ENCODE measurements at places on chromosomes 2 and 18. TPM values are rescaled to one million over a fixed set of nuclear protein-coding genes. Genes with fewer than 3 reads are reported as not detected.

SOX11 gene
- not detected for total RNA-seq

LYG1 gene
- total RNA-seq: not detected

NMUR1 gene
- 0.14 TPM for total RNA-seq

SERPINB12 gene
- total RNA-seq: not detected

ARHGAP28 gene
- 33.8 TPM for total RNA-seq

RPS27A gene
- 319 TPM for total RNA-seq

CD207 gene
- not detected for total RNA-seq

LRRFIP1 gene
- total RNA-seq: 126 TPM

ANKRD30BL gene
- not detected for total RNA-seq

- DNase-seq: no peak
These were observed 78.6 kb downstream of the SATB2 start for GRCh38 chr2:199378948-199379650.

DNA sequence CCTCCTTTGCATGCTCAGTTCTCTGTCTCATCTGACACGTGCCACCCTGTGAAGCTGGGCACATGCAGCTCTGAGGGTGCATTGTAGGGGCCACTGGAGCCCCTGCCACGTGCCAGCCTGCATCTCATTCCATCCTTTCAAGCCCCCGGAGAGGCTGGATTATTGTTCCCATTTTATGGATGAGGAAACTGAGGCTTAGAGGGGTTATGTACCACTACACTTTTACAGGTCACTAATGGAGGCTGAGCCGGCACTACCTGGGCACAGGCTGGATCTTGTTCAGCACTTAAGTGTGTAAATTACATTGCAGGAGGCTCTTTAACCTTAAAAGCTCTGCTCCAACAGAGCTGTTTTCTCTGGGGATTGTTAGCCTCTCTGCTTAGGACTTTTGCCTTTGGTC lies 47.5 kb downstream of the KCNIP3 start:
- DNase-seq: no peak

DNA sequence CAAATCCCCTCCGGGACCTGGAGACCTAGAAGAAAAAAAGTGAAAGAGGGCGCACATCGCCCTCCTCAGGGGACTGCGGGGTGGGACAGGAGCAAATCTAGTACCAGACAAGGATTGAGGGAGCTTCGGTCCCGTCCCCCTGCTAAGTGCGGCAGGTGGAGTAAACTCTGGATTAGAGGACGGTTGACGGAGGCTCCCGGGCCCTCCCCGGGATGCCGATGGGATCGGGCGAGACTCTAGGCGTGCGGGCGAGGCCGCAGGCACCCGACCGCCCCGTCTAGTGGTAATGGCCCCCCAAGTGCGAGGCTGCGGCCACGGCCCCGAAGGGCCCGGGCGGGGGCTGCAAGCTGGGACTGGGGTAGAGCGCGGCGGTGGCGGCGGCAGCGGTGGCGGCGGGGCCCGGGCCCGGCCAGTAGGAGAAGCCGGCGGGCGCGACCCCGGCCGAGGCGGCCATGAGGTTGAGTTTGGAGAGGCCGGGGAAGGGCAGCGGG lies 3.5 kb downstream of the FEV start:
- no peak for DNase-seq

GRCh38 chr2:173407176-173407575 lies 52.5 kb downstream of the CDCA7 start:
- no peak for DNase-seq

GRCh38 chr2:218296847-218297246 lies 4.5 kb upstream of the TMBIM1 start:
- DNase-seq: no peak

- DNase-seq: no peak
These were observed 85.6 kb downstream of the EHD3 start for GRCh38 chr2:31319406-31320175.

DNA sequence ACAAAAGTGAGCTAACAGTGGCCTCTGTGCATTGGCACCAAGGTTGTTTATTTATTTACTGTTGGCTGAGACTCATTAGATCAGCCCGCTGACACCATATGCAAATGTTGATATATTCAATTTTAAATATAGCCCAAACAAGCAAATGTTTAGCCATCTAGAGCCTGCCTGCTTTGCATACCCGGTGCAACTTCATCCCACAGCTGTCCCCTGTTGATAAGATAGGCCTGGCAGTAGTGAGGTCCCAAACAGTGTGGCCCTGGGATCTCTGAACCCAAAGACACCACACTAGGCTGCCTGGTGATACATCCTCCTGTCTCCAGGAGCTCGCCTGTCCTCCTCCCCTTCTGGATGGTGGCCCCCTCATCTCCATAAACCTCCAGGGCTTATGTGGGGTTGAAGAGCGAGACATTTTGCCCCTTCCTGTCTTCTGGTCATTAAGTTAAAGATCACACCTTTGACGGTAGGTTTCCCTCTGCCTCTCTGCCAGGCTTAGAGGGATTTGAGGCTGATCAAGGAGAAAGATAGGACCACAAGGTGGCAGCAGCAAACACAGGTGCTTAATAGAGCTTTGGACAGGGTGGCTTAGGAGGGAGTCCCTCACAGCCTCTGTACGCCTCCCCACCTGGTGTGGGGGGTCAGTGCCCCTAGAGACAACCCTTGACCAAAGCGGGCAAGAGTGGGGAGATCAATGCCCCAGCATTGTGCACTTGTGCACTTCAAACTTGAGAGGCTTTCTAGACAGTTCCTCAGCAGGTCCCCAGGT lies 23.7 kb upstream of the MYO5B start:
- DNase-seq: peak; percentile 49

- no peak for DNase-seq
These were observed 277.3 kb downstream of the PTPRM start for GRCh38 chr18:7844418-7844817.

- peak; percentile 45 for DNase-seq
These were observed 308.3 kb upstream of the HS6ST1 start for GRCh38 chr2:128626760-128627511.

- DNase-seq: no peak
These were observed 154.9 kb downstream of the DTNA start for GRCh38 chr18:34864836-34865497.

DNA sequence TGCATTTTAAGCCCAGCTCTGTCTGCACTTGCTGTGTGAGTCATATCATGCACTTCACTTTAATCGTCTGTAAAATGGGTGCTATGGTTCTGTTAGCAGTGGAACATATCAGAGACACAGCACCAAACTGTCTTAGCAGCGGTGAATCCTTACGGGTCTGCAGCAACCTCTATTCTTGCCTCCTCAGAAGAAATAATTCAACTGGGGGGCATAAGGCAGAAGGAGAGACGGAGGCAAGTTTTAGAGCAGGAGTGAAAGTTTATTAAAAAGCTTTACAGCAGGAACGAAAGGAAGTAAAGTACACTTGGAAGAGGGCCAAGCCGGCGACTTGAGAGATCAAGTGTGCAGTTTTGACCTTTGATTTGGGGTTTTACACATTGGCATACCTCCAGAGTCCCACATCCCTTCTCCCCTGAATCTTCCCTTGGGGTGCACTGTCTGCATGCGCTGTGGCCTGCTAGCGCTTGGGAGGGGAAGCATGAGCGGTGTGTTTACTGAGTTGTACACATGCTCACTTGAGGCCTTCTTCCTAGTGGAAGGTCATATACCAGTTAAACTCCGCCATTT lies 109.8 kb downstream of the DDX1 start:
- no peak for DNase-seq

- no peak for DNase-seq
These were observed 82.9 kb downstream of the MSH2 start for GRCh38 chr2:47485751-47486300.

GRCh38 chr2:203623661-203624060 lies 82.8 kb upstream of the CD28 start:
- DNase-seq: no peak

DNA sequence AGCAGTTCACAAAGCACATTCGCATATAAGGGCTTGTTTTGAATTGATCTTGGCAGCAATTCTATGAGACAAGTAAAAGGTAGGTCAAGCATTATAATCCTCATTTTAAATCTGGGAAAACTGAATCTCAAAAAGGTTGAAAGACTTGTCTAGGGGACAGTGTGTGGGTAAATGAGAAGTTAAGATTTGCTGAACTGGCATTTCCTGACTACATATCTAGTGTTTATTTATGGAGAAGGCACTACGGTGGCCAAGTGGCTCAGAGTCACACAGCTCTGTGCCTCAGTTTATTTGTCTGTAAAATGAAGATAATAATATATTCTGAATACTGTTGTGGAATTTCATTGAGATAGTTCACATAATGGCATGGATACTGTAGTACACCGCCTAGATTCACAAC lies 16.3 kb upstream of the IL1RN start:
- no peak for DNase-seq

GRCh38 chr2:160224060-160224459 lies 24.0 kb upstream of the ITGB6 start:
- no peak for DNase-seq

All from stomach (tissue), 19 donors.